Left cardiac atrium (tissue), 4 donors: ENCODE measurements at places on chromosomes 2 and 18. TPM values are rescaled to one million over a fixed set of nuclear protein-coding genes. Genes with fewer than 3 reads are reported as not detected.

GRCh38 chr2:174681099-174682006 is 82.9 kb downstream of the CHRNA1 start:
- no peak for DNase-seq

- DNase-seq, result no peak
These were observed 79.1 kb upstream of the TANC1 start for GRCh38 chr2:158889135-158889853.

The TUBA4B gene
- not detected for total RNA-seq

- no peak for DNase-seq
These were observed 18.4 kb upstream of the TXNL4A start for GRCh38 chr18:80006724-80007123.

DNA sequence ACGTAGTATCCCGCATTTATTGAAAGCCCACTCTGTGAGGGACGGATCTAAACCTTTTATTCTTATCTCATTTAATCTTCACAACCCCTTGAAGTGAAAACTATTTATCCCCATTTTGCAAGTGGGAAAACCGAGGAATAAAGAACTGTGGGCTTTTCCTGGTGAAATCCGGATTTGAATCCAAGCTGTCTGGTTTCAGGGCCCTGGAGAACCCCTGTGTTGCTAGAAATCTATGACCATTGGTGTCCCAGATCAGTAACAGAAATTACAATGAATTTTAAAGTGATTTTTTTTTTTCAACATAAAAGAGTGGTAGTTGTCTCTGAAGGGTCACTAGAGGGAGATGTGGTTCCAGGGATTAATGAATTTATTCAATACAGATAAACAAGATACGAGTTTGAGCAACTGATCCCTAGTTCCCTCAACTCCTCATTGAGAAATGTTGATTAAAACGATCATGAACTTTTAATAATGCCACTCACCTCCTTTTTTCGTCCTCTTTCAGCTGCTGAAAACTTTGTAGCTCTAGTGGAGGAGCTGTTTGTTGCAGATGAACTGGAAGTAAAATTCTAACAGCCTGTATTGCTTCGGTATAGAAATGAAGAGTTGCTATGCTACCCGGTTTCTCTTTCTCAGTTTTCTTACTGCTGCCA is 940 bp downstream of the XRCC5 start:
- DNase-seq, result no peak

DNA sequence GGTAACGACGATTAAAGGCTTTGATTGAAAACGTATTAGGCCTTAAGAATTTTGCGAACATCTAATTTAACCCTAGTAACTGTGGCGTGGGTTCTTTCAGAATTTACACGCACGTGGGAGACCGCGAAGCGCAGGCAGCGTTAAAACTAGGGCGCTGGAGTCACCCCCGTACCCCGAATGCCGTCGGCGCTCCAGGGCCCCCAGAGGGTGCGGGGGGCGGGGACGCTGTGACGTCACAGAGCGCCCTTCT is 673 bp upstream of the SMCHD1 start:
- DNase-seq, result no peak

The CCDC93 gene
- total RNA-seq, result 24.6 TPM

The ANTXR1 gene
- 38.4 TPM for total RNA-seq

- no peak for DNase-seq
These were observed 151.3 kb downstream of the ZNF236 start for GRCh38 chr18:76973520-76974266.

GRCh38 chr2:159165048-159165447 is 121.5 kb downstream of the WDSUB1 start:
- no peak for DNase-seq

The CD302 gene
- 25.1 TPM for total RNA-seq

DNA sequence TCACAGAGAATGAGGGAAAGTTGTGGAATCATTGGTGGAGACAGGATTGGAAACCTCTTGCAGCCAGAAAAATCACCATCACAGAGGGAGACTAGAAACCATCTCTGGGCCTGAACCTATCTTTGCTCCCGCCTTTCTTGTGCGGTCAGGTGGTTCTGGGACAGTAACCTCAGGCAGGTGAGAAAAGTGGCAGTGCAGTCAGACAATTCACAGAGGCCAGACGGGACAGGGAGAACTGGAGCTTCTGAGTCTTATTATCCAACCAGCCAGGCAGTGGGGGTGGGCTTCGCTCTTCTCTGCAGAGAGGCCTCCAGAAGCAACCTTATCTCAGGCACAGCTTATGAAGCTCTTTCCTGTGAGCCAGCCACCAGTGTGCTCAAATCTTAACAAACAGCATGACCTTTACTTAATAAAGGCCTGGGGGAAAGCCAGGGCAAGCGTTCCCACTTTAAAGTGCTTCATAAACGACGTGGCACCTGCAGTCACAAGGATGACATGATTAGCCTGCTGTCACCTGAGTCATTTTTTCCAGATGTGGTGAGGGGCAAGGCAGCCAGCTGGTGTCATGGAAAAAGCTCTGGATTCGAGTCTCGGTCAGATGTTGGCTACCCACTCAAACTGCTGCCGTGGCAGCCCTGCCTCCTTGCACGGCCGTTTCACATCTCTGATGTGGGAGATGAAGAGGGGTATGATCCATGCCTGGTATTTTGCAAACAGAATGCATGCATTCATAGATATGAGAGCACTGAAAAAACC is 109.7 kb downstream of the B3GNT2 start:
- no peak for DNase-seq

DNA sequence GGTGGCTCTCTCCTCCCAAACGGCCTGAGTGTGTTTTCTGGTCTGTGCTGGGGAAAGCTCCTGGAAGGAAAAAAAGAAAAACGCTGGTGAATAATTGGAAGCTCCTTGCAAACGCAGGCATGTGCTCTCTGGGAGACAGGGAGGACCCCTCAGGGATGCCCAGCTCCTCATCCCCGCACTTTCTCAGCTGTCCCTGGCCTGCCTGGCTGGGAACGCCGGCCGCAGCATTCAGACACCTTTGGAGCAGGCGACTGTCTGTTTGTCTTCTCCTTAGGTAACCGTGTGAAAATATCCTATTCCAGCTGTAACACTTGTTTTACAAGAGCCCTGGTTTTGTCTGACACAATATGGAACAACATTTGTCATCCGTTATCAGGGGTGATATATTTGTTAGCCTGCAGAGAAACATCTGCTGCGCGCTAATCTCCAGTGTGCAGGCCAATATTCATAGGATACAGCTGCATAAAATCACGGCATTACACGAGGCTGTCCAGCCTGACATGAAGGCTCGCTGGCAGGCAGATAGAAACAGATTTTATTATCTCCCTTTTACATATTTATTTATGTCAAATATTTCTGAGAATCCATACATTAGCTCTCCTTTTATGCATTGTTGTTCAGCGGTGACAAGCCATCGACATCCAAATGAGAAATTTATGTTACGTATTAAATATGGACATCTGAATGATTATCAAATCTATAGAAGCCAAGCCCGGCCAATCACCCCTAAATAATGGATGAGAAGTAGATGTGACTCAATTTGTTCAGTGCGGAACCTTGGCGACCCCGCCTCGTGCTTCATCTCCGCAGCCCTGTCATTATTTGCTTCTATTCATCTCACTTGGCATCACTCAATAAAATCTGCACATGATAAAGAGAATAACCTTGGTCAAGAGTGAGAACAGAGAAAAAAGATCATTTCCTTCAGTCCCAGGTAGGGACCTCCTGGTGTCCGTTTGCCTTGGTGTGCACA is 675.1 kb upstream of the SALL3 start:
- no peak for DNase-seq

GRCh38 chr2:149221898-149222297 is 108.5 kb upstream of the LYPD6 start:
- no peak for DNase-seq

- no peak for DNase-seq
These were observed 398 bp downstream of the INPP5D start for GRCh38 chr2:233060501-233060979.
